ENCODE measurements at places on chromosomes 5 and 9.

DNA sequence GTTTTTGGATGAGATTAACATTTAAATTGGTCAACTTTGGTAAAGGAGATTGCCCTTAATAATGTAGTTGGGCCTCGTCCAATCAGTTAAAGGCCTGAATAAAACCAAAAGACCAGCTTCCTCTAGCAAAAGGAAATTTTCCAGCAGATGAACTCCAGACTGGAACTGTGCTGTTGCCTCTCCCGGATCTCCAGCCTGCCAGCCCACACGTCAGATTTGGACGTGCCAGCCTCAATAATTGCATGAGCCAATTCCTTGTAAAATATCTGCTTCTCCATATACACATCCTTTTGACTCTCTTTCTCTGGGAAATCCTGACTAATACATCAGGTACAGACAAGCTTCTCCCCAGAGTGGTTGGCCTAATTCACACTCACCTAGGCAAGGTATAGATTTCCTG lies 175.8 kb upstream of the ADCY2 start:
- no peak for DNase-seq

- no peak for DNase-seq
Observed at GRCh38 chr5:16051246-16051755, 128.3 kb downstream of the MARCHF11 start.

DNA sequence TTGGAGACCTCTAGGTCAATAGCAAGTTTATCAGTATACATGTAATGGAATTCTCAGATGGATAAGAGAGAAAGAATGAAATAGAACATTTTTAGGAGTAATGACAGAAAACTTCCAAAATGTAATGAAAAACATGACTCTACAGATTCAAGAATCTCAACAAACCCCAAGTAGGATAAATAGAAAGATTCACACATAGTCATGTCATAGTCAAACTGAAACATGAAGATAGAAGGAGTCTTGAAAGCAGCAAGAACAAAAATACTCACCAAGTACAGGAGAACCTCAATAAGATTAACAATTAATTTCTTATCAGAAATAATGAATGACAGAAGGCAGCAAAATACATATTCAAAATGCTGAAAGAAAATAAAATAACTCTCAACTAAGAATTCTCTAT lies 164.5 kb downstream of the SPATA31D1 start:
- no peak for DNase-seq

DNA sequence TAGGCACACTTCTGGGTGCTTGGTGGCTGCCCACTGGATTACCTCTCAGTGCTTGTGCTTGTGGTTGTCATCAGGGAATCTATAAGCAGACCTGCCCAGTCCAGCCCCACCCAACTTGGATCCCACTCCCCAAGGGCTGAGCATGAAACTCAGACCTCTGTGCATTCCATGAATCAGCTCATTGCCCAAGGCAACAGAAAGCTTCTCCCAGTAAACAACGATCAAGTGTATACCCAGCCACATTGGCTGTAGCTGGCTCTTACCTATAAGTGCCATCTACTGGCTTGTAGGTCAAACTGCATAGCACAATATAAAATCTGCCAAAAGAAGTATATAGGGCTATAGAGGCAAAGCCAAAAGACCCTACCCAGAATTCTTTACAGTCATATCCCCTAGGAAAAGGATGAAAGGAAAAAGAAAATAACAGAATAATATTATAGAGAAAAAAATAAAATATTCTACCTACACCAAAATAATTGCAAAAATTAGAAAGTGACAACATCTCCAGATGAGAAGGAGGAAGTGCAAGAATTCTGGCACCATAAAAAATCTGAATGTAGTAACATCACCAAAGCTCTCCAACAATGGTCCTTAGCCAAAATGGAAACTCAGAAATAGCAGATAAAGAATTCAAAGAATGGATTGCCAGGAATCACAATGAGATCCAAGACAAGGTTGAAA lies 321.0 kb upstream of the TRPC7 start:
- DNase-seq, result no peak

DNA sequence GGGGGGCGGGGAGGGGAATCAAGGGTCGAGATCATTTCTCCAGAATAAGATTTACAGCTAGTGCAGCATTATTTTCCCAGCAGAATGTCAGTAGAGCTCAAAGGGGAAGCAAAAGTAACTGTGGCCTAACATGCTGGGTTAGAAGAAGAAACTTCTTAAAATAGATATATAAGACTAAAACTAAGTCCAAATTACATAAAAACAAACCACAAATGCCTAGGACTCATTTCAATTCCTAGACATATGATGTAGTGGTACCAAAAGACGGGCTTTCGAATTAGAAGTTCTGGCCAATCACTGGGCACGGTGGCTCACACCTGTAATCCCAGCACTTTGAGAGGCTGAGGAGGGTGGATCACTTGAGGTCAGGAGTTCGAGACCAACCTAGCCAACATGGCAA lies 20.8 kb upstream of the MELK start:
- DNase-seq, result no peak

GRCh38 chr9:101626295-101626694 lies 31.5 kb upstream of the PPP3R2 start:
- no peak for DNase-seq

- DNase-seq, result no peak
Observed at GRCh38 chr5:57452885-57453284, 29.7 kb downstream of the ACTBL2 start.

- DNase-seq, result no peak
Observed at GRCh38 chr5:67451640-67452279, 255.2 kb upstream of the CD180 start.

- no peak for DNase-seq
Observed at GRCh38 chr9:136018257-136019031, 57.3 kb upstream of the UBAC1 start.

GRCh38 chr9:78879324-78880100 lies 582.6 kb downstream of the PSAT1 start:
- DNase-seq, result no peak

- DNase-seq, result no peak
Observed at GRCh38 chr5:99607124-99607523, 678.3 kb upstream of the CHD1 start.

DNA sequence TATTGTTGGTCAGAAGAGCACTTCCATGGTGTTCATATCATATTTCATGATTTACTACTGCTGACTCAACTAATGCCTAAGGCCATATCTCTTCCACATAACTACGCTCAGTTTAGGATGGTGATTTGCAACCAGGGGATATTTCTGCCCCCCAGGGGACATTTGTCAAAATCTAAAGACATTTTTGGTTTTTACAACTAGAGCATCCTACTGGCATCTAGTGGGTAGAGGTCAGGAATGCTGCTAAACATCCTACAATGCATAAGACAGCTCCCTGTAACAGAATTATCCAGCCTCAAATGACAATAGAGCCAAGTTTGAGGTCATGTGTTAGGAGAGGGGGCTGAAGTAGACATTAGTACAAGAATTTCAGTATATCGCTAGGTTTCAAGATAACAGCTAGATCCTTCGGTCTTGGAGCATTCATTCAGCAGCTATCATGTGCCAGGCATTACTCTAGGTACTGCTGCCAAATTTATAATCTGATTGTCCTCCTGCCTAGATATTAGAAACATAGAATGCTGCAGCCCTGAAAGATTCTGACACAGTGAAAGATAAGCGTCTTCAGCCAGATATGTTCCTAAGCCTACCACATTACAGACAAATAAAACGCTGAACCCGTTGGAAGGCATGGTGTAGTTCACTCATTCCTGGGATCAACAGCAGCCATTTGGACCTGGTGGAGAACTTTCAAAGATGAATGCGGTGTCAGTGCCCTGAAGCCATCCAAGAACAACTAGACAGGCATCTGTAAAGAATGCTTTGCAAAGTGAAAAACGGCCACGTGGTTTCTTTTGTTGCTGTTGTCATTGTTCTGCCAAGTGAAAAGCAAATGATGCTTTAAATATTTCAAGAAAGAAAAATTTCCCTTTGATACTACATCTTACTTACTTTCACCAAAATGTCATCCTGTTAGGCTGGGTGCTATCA lies 55.5 kb upstream of the FST start:
- DNase-seq, result no peak

- DNase-seq, result peak; percentile 86
Observed at GRCh38 chr5:98513380-98513779, 260.1 kb upstream of the RGMB start.

DNA sequence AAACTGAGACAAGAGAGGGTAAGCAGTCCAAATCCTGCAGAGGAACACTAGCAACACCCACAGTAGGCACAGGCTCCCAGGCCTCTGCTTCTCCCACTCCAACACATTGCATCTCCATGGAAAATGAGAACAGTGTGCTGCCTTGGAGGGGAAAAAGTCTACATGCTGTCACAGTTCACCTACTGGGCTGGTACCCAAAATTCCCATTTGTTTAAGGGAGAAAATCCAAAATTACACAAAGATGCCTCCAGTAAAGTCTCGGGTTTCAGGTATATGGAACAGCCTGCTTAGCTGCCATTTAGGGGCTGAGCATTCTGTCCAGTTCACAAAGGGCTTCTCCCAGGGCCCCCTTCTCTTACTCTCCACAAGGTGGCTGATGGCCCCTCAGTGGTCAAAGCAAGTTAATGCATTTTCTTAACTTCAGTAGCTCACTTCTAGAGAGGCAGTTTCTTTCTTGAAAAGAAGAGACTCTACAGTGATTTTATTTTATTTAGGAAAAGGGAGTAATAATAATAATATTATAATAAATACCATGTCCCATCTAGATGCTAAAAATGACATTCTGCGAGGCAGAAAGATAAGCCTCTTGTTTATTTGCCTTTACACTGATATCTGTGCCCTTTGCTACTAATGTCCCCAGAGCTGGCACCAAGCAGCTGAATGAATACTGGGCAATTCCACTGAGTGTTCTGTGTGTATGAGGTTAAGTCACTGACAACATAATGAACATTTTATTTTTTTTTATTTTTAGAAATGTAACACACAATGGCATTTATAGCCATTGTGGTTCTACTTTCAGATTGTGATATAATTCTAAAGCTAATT lies 89.4 kb downstream of the RGS7BP start:
- no peak for DNase-seq

DNA sequence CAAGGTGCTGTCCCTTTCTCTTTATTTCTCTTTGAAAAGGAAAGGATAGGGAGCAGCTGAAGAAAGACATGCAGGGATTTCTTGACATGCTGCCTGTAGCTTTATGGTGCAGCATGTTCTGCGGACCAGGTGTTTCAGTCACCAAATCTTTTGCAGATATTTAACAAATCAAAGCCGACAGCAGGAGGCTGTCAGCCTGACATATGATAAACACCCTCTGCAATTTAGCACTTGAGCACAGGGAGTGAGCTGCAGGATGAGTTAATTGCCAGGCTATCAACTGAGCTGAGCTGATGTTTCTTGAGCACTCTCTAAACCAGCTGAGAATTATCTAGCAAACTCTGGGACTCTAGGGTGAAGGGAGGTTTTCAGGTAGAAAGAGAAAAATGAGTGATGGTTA lies 212.8 kb upstream of the ATP10B start:
- no peak for DNase-seq

- no peak for DNase-seq
Observed at GRCh38 chr9:109718861-109719260, 61.1 kb upstream of the PALM2AKAP2 start.

- no peak for DNase-seq
Observed at GRCh38 chr9:127361561-127361960, 35.4 kb upstream of the SLC2A8 start.

- DNase-seq, result no peak
Observed at GRCh38 chr5:58499941-58500340, 8.7 kb downstream of the GAPT start.

DNA sequence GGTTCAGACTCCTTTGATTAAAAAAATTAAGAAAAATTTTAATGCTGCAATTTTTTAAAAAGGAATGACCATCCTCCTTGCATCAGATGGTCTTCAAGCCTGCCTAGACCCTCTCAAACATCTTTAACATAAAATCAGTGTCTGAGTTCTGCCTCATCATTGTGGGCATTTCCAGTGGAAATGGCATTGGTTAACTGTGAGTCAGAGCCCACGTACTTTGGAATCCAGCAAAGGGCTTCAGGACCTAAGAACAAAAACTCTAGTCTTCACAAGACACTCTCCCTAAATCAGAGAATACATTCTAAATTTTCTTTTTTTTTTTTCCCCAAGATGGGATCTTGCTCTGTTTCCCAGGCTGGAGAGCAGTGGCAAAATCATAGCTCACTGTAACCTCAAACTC lies 9.4 kb upstream of the C5orf15 start:
- DNase-seq, result no peak

DNA sequence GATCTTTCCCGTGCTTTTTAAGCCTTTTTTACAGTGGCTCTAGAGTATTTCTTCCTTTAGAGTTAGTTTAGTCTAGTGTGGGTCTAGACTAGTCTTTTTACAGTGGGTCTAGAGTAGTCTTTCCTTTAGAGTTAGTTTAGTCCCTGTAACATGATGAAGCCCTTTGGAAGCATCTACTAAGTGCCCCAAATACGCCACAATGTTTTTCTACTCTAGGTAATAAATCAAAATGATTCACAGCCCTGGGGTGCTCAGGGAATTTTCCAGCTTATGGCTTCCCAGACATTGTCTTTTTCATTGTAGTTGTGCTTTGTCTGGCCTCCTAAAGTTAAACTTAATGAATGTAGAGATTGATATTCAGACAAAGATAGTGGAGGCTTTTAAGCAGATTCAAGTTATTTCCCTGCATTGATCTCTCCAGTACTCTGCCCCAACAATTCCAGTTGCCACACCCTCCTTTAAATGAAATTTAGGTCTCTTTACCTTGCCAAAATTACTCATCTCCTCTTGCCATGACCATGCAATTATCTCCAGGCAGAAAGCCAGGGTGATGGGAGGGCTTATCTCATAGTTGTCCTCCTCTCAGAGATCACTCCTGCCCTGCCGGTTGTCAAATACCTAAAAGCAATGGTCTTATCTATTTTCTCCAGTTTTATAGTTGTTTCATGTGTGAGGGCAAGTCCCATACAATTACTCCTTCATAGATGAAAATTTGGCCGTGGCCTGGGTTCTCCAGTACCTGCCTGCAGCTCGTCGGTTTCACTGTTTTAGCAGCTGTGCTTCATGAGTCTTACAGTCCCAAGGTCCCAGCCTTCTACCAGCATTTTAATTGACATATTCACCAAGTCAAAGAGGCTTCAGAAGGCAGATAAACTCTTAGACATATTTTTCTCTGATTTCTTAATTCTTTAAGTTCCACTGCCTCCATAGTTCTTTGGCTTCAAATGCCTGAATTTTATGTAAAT lies 794.0 kb upstream of the COX7C start:
- no peak for DNase-seq

DNA sequence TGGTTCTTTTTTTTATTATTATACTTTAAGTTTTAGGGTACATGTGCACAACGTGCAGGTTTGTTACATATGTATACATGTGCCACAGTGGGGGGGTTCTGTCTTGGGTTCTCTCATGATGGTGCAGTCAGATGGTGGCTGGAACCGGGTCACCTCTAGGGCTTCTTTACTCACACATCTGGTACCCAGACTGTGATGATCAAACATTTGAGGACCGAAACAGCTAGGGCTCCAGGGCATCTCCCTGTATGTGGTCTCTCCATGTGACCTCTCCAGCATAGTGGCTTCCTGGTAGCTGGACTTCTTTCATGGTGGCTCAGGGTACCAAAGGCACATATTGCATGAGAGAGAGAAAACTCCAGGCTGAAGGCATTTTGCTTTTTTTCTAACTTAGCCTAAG lies 9.8 kb upstream of the CRHBP start:
- no peak for DNase-seq

GRCh38 chr5:23208959-23209431 lies 298.4 kb upstream of the PRDM9 start:
- DNase-seq, result no peak

GRCh38 chr9:79765466-79765865 lies 193.7 kb downstream of the TLE4 start:
- no peak for DNase-seq

Data from NCI-H345 (cell line).